ENCODE measurements at places on chromosomes 7 and 10. TPM values are rescaled to one million over a fixed set of nuclear protein-coding genes. Genes with fewer than 3 reads are reported as not detected.

DNA sequence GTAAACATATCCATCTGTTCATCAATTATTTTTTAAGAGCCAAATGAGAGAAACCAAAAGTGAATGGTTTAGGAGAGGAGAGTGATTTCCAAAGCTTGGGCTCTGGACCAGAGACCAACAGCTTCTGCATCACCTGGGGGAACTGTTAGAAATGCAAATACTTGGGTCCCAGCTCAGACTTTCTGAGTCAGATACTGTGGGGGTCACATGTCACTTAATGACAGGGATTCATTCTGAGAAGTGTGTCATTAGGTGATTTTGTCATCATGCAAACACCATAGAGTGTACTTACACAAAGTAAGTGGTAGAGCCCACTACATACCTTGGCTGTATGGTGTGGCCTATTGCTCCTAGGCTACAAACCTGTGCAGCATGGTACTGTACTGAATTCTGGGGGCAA, 128.5 kb upstream of the PRR15 start:
- no peak for DNase-seq

DNA sequence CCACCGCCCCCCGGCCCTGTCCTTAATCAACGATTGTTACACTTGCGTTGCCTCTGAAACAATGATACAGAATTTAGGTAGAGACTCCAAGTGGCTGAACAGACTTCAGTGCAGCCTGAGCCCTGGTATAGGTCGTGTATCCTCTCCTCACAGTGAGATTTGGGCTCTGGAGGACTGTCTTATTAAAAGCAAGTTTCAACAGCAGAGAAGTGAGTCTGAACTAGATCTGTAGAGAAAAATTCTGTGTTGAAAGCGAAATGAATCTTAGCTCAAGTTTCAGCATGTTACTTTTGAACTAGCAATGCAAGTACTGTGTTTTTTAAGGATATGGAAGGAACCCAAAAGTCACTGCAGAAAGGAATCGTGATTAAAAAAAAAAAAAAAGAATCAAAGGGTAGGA, 103.1 kb downstream of the HOXA1 start:
- DNase-seq = no peak

GRCh38 chr10:79139124-79139835, 70.5 kb downstream of the ZMIZ1 start:
- peak; percentile 78 for DNase-seq

GRCh38 chr7:47326220-47326619, 255.7 kb downstream of the TNS3 start:
- no peak for DNase-seq

Gene NEUROD6
- not detected for total RNA-seq

Gene ABI1
- 26.7 TPM for total RNA-seq
